ENCODE measurements at places on chromosomes 5 and 9.
A peak's percentile ranks its signal among the peaks of the same experiment; 100 is the strongest.

- DNase-seq: no peak
Measured at GRCh38 chr5:94623011-94623410, 4.5 kb downstream of the SLF1 start.

DNA sequence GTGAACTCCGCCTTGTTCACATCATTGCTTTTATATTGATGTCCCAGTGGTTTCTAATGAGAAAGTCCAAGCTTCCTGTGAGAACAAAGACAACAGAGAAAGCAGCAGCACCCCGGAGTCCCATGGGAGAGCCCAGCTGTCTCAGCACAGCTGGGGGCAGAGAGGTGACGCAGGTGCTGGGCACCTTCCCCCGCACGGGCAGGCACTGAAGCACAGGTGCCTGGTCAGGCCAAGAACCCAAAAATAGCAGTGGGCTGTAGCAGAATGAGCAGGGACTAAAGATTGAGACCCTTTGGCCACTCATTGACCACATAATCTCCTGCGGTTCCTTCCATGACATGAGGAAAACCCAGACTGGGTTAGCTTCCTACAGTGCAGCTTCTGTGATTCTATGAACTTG, 18.8 kb downstream of the SRD5A1 start:
- no peak for DNase-seq

- DNase-seq: no peak
Measured at GRCh38 chr9:136576269-136576626, 30.4 kb upstream of the NOTCH1 start.

GRCh38 chr5:176636426-176636825, 6.0 kb downstream of the EIF4E1B start:
- no peak for DNase-seq

DNA sequence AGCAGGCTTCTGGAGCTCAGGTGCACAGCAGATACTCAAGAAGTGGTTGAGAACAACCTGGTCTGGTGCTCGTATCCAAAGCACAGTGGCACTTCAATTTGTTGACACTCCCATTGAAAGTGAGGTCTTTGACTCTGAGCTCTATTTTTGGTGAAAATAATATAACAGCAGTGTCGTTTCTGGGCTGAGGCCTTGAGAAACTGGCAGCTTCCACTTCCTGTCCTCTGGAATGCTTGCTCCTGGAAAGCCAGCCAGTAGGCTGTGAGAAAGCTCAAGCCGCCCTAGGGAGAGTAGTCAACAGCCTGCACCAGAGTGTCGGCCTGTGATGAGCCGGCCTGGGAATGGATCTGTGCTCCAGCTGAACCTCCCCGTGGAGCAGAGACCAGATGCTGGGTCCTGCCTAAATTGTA, 6.8 kb upstream of the SUSD3 start:
- peak; percentile 12 for DNase-seq

GRCh38 chr5:45622365-45622764, 73.8 kb downstream of the HCN1 start:
- DNase-seq: no peak

DNA sequence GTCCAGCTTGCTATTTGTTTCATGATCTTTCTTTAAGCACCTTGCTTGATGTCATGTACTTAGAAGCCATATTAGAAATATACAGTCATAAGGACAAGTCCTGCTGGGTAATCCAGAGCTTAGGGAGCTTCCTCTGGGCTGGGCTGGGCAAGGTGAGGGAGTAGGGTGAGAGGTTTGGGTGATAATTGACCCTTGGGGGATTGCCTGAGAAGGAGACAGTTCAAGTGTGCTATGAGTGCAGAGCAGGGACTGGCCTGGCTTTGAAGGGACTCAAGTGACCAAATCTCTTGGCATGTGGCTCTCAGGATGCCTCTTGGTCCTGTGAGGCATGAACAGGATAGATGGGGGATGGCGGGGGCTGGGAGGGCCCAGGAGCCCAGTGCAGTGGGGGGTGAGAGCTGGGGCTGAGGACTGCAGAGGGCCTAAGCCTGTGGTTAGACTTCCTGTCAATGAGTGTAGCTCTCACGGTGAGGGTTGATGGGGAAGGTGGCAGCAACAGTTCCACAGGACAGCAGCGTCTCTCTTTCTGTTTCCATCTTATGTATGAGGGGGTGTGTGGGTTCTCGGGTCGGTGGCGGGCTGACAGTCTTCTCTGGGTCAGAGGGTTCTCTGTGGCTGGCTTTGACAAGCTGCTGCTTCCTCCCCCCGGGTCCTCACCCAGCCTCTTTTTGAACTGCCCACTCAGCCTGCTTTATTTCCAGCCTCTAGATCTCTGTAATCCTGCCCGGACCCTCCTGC, 53.5 kb downstream of the RGS3 start:
- DNase-seq: peak; percentile 14

DNA sequence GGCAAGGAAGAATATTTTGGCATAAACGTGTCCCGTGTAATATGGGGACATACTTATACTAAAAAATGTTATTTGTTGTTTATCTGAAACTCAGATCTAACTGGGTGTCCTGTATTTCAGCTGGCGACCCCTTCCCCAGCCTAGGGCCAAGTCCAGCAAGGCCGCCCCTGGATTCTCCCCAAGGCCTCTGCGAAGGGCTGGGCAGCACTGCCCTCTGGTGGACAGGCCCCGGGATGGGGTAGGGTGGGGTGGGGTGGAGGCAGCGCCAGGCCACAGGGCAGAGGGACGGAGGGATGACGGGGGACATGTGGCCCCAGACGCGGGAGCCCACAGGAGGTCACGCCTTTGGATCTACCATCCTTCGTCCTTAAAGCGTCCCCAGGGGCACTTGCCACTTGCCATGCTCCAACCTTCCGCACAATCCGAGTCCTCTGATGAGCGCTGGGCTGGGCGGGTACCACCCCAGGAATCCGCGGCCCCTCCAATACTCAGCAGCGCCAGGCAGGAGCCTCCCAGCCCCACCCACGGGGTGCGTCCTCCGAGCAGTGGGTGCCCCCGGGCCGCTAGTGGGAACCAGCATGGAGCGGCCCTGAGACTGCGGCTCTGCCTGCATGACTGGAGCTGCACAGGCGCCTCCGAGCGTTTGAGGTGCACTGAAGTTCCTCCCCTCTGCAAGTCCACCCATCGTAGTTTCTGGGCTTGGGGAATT, 7.1 kb upstream of the AGPAT2 start:
- no peak for DNase-seq

DNA sequence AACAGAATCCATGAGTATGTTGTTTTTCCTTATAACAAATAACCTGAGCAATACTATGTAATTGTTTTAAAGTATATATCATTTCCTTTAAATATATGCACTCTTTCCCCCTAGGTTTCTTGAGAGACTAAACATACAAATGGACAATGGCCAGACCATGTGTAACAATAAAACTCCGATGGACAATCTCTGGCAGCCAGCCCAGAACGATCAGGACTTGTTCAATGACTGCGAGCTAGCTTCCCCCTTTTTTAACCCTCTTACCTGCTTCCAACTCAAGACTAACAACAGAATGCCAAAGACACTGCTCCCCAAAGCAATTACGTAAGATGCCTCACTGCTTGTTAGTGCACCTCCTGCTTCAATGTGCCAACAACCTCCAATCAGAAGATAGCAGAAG, 94.9 kb downstream of the HTR4 start:
- no peak for DNase-seq

GRCh38 chr5:133111299-133111698, 59.5 kb downstream of the HSPA4 start:
- DNase-seq: peak; percentile 55

DNA sequence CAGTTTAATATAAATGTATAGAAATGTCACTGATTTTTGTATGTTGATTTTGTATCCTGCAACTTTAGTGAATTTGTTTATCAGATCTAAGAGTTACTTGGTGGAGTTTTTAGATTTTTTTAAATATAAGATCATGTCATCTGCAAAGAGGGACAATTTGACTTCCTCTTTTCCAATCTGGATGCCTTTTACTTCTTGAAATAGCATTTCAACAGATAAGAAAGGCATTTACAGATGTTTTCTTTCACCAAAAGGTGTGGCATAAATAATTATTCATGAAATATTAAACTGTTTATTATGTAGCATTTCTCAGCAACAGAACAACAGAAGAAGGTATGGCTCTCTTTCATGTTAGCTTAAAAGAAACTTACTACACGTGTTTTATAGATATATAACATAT, 34.9 kb upstream of the NIPBL start:
- DNase-seq: no peak

GRCh38 chr9:124282442-124283227, 24.9 kb downstream of the NEK6 start:
- peak; percentile 84 for DNase-seq

DNA sequence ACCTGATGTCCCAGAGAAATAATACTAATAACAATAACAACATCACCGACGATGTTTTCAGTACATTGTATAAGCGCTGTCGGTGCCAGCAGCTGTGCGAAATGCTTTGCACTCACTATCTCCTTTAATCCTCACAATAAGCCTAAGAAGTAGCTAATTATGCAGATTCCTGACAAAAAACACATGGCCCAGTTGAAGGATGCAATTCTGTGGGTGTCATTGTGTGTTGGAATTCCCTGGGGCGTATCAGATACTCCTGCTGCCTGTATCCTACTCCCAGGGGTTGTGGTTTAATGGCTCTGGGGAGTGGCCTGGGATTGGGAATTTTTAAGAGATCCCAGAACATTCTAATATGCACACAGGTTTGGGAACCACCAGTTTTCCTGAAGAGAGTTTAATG, 154.0 kb downstream of the RGS3 start:
- DNase-seq: no peak

DNA sequence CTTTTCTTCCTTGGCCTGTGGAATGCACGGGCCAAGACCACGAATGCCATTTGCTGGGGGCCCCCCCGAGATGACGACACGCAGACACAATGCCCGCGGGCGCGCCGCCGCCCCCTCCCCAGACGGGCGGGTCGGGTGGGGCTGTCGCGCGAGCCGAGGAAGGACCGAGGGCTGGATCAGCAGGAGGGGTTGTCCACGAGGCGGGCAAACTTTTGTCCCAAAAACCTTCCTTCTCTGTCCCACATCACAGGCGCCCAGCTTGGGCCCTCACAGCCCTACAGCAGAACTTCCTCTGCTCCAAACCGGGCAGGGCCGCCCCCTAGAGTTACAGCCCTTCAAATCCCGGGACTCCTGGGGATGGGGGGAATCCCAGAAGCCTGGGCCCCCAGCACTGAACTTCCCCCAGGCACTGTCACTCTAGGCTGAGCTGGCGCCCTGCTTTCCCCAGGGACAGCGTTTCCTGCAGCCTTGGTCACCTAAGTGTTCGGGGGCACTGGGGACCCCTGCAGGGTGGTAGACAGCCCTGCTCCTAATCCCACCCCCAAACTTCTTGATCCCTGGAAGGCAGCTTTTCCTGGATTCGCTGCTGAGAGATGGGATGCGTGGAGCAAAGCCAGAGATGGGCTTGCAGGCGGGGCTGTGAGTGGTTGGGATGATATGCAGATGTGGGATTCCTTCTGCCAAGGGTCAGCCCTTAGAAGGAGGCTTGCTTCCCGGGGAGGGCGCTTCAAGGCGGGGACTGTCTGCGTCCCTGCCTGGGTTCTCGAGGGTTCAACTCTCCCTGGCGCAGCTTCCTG, 980 bp downstream of the COL5A1 start:
- peak; percentile 75 for DNase-seq

DNA sequence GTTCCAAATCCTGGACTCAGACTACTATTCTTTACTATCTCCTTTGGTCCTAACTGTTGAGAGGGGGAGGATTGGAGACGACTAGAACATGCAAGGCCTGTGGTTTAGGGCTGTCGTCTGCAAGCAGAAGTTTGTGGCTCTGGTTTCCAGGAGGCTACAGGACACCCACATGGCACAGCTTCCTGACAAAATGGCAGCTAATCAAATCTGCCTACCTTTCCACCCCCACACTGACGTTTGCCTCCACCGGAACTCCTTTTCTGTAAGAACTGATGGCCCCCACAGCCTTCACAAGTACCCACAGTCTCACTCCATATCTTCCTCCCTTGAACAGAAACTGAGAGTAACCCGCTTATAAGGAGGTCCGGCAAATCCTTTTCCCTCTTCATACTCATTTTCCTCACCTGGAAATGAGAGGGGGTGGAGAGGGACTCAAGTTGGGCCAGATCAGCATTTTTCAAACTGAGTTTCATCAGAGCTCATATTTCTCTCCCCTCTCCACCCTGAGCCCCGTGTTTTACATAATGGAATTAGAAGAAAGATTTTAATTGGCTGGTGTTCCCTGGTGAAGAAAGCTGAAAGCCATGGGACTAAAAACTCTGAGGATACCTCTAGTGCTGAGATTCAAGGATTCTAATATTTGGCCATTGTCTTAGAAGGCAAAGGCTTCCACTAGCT, 5.2 kb downstream of the SLC31A2 start:
- DNase-seq: no peak

DNA sequence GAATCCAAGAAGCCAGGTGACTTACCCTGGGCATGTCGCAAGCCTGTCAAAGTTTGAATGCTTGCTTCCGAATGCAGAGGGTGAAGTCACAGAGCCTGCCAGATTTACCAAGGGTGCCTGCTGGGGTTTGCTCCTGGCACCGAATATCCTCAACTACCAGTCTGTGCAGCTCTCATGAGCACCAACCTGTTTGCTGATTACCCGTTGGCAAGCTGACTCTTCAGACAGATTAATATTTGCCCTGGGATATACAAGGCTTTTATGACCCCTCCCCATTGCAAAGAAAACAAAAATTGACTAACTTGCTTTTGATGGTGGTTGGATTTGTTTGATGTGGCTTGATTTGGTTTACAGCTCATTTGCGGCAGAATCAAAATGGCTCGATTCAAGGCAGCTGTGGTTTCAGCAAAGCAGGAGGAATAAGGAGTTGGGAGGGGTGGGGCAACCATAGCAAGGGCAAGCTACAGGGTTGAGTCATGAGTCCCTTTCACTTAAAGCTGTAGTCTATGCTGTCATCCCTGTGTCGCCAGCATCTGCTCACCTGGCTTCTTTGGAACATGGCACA, 82.3 kb upstream of the AGXT2 start:
- peak; percentile 89 for DNase-seq

DNA sequence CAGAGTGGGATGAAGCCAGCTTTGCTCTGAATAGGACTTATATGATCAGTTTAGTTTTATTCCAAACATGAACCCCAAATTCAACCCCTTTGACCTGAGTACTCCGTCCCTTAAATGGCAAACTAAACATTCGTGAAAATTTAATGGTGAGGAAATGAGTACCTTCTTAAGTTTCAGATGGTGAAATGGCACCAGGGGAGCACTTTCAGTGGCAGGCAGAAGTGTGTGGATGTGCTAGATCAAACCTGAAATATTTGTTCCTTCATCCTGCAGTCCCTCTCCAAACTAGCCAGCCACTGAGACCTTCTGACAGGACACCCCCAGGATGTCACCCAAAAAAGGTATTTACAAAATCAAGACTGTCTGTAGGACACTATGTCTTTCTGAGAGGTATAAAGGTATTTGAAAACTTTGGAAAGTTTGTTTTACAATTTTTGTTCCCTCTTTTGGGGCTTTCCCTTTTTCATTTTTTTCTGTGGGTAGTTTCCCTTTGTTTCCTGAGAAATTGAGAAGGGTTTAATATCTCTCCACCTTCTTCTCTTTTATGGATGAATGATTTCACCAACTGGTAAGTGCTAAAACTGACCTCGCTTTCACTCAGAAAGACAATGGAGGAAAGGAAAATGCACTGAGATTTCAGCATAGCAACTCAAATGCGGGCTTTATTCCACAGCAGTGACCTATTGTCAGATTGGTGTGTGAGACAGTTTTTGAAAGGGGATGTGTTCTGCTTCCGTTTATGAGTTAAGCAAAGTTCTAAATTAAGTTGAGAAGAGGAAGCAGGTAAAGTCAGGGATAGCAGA, 127.1 kb downstream of the TMC1 start:
- no peak for DNase-seq

- no peak for DNase-seq
Measured at GRCh38 chr9:121123816-121124535, 49.2 kb downstream of the CNTRL start.
